ENCODE measurements at places on chromosomes 11 and 22.
A peak's percentile ranks its signal among the peaks of the same experiment; 100 is the strongest.

DNA sequence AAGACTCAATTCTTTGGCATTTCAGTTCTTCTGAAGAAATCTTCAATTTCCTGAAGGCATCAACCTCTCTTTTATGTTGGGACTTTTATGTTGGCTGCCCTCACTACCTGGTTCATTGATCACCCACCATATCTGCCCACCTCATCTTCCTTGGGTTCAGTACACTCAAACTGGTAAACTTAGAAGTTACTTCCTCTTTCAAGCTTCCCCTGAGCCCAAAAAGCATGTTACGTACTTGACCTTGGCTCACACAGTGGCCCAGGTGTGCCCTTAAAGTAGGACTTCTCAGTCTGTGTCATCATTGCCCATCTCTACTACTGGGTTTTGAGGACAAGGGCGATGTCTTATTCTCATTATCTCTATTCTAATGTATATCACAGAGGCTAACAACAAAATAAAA is 86.1 kb downstream of the GRIA4 start:
- DNase-seq, result no peak

DNA sequence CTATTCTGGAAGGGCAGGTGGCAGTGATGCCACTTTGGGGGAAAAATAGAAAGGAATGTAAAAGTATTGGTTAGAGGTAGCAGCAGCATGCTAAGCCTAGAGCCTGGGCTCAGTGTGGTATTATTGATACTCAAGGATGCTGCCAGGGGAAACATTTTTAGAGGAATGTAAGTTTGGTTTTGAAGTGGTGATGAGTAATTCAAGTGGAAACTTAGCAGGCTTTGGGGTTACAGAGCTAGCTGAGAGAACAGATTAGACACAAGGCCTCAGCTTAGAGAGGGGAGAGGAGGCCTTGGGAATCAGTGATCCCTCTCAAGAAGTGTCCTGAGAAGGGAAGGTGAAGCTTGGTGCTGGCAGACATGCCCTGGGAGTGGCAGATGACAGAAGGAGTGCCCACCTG is 32.9 kb upstream of the DDI1 start:
- DNase-seq, result no peak

- DNase-seq, result no peak
Observed at GRCh38 chr11:133576351-133576750, 44.0 kb upstream of the OPCML start.

DNA sequence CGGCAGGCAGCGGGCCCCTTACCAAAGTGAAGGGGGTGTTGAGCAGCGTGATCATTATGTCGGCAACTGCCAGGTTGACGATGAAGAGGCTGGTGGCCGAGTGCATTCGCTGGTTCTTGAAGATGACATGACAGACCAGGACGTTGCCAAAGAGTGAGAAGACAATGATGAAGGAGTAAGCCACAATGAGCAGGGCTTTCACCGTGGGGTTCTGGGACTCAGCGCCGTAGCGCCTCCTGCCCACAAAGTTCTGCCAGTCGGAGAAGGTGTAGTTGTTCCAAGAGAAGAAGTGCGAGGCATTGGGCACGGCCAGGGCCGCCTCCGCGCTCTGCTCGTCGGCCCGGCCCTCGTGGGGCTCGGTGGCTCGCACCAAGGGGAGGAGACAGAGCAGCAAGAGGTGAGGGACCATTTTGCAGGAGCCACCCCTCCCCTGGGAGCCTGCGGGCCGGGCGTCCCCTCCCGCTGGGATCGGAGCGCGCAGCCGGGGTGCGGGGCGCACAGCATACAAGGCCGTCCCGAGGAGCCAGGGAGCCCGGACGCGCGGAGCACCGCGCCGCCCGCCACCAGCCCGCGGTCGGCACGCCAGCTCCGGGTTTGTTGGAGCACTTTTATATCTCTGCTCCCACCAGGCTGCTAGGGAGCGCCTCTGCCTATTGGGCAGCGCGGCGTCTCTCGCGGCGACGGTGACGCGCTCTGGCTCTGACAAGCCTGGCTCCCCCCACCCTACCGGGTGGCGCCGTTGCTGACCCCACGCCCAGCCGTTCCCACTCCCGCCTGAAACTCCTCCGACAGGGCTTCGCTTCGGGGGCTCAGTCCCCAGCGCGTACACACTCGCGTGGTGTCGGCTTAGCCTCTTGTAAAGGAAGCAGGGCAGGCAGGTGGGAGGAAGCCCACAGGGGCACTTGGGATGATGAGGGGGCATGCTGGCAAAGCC is at the start of gene GPR83:
Gene GPR83, minus strand, starts transcription at position 581 of the 934 bp plus-strand sequence. Its CDS starts 172 bp downstream, at position 409.
- no peak for DNase-seq

DNA sequence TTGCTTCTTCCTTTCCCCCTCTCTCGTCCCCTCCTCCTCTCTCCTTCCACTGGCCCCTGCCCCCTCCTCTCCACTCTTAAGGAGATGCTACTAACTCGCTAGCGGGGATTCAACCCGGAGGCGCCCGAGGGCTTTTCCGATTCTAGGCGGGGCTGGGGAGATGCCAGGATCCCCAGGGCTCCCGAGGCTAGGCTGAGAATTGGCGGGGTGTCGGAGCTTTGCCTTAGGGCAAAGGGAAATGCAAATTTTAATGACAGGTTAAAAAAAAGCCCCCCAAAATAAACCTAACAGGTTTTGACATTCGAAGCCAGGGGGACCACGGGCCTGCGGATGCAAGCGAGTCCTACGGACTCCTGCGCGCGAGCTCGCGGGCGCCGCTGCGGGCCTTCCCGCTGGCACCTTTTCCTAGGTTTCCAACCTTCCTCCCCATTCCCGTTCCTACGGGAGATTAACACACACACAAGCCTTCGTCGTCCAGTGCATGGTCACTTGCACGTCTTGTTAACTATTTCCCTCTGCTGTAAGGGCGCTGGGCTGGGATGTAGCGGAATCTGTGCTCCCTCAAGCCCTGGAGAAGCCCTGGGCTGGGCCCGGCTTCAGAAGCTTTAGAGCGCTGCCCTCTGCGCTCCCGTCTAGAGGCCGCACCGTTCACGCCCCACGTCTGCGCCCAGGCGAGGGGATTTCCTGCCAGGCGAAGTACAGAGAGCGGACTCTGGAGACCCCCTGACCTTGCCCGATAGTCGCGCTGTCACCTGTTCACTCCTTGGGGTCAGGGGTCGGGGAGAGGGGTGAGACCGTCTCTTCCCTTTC is 729 bp upstream of the ALX4 start:
- no peak for DNase-seq

DNA sequence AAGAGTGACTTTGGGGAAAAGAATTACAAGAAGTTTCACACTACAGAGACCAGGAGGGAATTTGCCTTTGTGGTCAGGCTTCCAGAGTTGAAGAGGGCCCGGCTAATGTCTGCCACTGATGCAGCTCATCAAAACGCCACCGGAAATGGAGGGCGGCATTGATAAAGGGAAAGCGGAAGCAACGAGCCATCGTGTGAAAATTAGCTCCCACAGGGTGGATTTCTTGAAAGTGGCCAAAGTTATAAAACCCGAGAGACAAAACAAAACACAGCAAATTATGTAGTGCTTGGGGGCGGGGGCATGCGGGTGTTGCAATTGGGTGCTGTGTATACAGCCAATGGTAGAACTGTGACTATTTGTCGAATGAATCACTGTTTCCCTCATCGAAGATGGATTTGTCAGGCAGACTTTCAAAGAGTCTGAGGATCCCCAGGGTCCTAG is 113.0 kb downstream of the ADAMTS15 start:
- no peak for DNase-seq

DNA sequence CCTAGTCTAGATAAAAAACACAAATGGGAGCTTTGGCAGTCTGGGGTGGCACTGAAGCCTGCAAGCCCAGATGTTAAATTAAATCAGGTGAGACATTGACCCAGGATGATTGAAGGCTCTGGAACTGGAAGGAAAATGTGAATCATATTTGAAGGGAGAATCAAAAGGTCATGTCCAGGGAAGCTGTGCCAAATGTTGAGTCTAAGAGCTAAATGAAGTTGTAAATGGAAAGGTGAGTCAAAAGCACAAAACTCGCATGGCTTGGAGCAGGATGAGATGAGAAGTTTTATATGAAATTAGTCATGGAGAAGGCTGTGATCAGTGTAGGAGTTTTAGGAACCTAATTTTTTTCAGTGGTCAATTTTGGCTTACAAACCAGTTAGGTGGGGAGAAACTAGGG is 301.1 kb downstream of the BLID start:
- DNase-seq, result no peak

DNA sequence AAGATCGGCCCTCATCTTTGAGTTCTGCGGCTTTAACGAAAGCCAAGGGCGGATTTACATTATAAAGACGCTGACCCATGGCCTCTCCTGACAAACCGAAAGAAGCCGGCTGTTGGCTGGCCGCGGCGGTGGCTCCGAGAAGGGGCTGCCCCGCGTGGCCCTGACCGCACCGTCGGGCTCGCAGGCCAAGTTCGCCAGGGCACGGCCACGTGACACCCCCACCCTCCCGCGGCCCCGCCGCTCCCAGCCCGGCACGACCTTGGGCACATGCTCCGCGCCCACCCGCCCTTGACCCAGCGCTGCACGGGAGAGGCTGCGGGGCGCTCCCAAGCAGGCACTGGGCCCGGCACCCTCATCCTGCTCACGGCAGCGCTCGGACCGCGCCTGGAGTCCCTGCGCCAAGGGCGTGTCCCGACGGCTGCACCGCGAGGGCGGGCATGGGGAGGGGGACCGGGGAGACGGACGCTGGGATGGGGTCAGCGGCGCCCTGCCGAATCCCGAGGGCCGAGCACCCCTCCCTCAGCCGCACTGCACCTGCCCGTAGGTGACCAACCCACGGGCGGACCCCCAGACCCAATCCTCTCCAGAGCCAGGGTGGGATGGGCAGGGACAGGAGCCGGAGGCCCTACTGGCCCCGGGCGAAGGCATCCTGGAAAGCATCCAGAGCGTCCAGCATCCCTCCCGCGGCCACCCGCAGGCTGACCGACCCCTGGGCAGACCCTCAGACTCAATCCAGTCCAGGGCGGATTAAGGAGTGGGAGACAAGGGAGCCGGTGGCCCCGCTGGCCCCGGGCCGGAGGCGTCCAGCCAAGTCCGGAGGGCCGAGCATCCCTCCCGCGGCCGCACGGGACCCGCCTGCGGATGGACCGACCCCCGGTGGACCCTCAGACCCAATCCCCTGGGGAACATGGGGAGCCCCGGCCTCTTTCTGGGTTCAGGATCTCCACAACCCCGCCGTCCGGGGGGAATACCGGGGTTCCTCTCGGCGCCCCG is 759 bp downstream of the CPT1A start:
- no peak for DNase-seq

DNA sequence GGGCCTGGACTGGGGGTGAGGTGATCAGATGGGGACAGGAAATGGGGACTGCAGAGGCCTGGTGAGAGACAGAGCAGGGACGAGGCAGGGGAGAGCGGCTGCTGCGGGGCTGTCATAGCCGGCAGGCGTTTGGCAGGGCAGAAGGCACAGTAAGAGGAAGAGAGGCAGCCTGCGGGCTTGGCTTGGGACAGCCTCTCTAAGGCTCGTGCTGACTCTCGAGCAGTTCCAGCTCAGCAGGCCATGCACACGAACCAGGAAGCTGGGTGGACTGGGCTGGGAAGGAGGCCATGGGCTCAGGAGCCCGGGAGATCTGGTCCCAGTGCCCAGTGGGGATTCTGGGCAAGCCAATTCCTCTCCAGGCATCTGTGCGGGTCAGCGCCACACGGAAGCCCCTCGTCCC is 19.6 kb upstream of the EIF3D start:
- no peak for DNase-seq

- DNase-seq, result no peak
Observed at GRCh38 chr22:47247579-47248240, 485.3 kb downstream of the TBC1D22A start.

DNA sequence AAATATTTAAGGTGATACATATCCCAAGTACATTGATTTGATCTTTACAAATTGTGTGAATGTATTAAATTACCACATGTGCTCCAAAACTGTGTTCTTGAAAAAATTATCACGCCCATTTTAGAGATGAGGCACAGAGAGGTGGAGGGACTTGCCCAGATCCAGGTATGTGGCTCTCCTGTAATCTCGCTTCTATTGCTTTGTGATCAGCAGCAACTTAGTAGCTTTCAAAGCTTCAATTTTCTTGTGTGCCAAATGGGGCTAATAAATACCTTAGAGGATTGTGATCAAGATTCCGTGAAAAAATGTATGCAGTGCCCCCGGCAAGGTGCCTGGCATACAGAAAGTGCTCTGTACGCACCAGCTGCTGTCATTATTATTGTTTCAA is 18.0 kb downstream of the PTPRJ start:
- DNase-seq, result no peak

DNA sequence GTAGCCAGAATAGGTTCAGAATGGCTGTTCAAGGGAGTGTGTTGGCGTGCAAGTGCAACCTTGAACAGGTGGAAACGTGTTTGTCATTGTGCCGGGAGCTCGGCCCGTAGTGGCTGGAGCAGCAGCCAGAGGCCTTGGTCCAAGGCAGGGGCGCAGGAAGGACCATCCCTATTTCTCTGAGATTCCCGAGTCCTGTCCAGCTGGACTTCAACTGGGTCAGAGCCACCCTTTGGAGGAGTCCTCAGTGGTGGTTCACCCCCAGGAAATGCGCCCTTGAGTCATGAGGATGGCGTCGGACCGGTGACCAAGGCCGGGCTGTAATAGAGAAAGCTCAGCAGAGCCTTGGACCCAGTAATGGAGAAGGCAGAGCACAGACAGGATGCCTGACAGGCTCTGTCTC is 1402.0 kb downstream of the BRD1 start:
- DNase-seq, result no peak

DNA sequence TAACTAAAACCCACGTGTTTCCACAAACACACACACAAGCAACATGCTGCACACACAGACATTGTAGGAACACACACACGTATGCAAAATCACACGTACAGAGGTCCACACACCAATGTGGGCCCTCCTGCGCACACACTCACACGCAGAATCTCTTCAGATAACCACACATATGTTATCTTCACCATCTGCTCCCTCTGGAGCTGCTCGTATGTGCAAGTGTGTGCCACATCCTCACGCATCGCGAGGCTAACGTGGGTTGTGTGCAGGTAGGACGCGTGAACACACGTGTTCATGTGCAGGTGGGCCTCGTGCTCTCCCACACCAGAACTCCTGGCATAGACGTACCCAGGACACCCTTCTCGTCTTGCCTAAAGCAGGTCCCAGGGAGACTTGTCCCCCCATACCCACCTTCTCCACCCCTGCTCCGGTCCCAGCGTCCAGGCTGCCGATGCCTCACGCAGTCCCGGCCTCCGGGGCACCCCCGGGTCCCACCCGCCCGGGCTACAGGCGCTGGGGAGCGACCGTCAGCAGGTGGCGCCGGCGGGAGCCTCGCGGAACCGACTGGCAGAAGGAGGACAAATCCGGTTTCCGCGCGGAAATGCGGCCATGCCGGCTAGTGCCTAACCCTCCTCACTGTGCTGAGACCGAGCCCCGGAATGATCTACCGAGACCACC is 10.3 kb upstream of the IGSF9B start:
- DNase-seq, result peak; percentile 52
